ENCODE measurements at places on chromosomes 13 and 19.

GRCh38 chr19:58395220-58395978 is at the start of gene RNF225:
TSS of gene RNF225 (plus strand) at chr19:58395656. CDS start at chr19:58396090, 434 bp downstream.
- no peak for DNase-seq

GRCh38 chr13:97372936-97373335 is 61.0 kb upstream of the RAP2A start:
- no peak for DNase-seq

- DNase-seq, result no peak
Measured at GRCh38 chr19:30762651-30763050, 390.5 kb downstream of the ZNF536 start.

GRCh38 chr19:39544226-39544903 is 4.4 kb upstream of the EID2 start:
- no peak for DNase-seq
